ENCODE measurements at places on chromosomes 4 and X.

DNA sequence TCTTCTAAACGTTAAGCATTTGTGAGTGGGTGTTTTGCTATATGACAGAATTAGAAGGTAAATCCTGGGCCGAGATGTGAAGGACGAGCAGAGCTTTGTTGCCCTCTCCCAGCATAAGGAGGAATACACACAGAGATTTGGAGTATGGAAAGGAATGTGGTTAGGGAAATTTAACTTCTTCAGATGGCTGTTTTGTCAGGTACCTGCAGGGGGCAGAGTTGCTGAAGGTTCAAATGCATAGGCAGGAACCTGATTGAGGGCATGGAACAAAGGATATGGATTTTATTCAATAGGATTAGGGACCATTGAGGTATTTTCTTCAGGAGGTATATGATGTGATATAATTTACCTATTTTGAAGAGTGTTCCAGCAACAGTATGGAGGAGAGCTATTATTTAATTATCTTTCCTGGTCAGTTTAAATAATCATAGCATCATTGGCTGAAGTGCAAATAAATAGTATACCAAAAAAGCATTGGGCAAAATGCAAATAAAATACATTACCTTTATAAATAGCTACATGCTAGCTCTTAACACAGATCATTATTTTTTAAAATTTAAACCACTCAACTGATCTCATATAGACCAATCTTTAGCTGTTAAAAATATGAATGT, 143.6 kb downstream of the SLIT2 start:
- DNase-seq: peak; percentile 58

DNA sequence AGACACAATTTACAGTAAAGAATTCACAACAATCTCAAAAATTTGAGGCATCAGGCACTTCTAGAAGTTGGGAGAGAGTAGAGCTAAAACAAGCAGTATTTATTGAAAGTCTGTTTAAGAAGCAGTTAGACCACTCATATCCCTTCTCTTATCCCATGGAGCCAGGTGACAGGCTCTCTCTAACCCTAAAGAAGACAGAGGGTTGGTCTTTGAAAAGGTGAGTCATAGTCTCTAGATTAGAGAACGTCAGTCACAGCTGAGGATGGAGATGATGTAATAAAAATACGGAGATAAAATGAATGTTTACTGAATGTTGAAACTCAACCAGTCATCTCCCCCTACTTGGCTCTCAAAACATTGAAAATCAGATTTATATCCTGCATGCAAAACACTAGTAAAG, 223.8 kb downstream of the CHIC2 start:
- DNase-seq: no peak

DNA sequence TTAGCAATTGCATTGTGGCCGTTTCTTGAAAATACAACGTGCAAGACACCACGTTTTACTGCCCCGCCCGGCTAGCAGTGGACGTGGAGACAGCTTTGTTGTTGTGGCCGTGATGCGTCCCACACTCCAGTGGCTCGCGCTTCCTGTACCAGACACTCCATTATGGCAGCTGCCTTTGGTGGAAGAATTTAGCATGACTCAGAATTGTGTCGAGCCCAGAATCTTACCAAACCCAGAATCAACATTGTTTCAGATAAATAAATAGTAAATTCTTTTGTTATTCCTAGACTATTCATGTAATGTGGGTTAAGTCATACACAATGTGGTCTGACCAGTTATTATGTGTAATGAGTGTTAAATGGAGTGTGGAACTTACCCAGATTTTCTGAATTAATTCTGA, 25.3 kb upstream of the S100P start:
- DNase-seq: no peak

GRCh38 chr4:71400810-71401209, 62.0 kb downstream of the SLC4A4 start:
- no peak for DNase-seq

DNA sequence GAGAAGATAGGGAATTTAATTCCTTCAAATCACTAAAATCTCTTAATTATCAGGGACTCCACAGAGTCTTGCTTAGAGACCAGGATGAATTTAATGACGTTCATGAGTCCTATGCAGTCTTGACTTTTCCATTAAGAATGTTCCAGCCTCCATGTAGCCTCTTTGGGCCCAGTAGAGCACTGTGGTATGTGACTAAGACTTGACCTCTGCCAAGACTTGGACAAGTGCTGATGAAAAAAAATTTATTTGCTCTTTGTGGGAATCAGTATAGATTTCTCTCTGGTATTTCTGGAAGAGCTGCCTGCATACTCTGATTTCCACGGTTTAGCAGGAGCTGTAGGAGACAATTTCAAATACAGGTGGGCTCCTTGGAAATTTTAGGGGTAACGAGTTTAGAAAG, 40.6 kb downstream of the CHRDL1 start:
- DNase-seq: no peak

- no peak for DNase-seq
These were observed 19.9 kb upstream of the TMEM255A start for GRCh38 chrX:120331116-120331515.

GRCh38 chr4:76215077-76215476, 1.5 kb upstream of the SCARB2 start:
- DNase-seq: no peak

- no peak for DNase-seq
These were observed 127.9 kb upstream of the PCDH18 start for GRCh38 chr4:137660211-137660610.

DNA sequence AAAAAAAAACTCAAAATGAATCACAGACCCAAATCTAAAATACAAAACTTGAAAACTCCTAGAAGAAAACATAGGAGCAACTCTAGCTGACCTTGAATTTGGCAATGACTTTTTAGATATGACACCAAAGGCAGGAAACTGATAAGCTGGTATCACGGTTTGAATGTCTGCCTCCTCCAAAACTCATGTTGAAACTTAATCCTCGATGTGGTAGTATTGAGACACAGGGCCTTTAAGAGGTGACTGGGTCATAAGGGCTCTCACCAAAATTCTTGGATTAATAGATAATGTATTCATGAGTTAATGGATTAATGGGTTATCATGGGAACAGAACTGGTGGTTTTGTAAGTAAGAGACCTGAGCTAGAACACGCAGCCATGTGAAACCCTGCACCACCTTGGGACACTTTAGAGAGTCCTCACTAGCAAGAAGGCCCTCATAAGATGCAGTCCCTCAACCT, 40.5 kb downstream of the FRYL start:
- no peak for DNase-seq

DNA sequence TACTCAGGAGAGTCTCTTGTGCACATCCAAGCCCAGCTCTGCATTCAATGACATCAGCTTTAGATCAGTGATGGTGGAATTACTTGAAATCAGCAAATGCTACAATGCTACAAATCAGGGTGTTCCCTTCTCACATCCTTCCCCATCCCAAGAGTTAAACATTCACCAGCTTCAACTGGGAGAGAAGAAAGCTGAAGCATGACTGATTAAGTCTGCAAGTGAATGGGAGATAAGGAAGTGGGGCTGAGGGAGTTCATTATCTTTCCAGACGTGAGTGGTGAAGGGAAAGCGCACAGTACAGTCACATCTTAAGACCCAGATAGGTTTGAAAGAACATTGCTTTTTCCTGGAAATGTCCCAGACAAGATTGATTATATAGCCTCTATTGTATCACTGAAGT, 26.2 kb upstream of the MAP9 start:
- DNase-seq: no peak

GRCh38 chr4:74473155-74473811, 28.3 kb downstream of the AREG start:
- DNase-seq: peak; percentile 11

- DNase-seq: no peak
These were observed 61.1 kb downstream of the HDX start for GRCh38 chrX:84441143-84441542.
